Kidney capillary endothelial cell (primary cell): ENCODE measurements at places on chromosomes 6 and 20.

- no peak for DNase-seq
Measured at GRCh38 chr6:170533792-170534191, 19.3 kb downstream of the PSMB1 start.

- DNase-seq: no peak
Measured at GRCh38 chr6:139369068-139369467, 5.4 kb downstream of the CITED2 start.

- DNase-seq: no peak
Measured at GRCh38 chr6:1255636-1256365, 56.1 kb upstream of the FOXQ1 start.

GRCh38 chr6:23784301-23784919, 341.6 kb upstream of the NRSN1 start:
- DNase-seq: no peak

DNA sequence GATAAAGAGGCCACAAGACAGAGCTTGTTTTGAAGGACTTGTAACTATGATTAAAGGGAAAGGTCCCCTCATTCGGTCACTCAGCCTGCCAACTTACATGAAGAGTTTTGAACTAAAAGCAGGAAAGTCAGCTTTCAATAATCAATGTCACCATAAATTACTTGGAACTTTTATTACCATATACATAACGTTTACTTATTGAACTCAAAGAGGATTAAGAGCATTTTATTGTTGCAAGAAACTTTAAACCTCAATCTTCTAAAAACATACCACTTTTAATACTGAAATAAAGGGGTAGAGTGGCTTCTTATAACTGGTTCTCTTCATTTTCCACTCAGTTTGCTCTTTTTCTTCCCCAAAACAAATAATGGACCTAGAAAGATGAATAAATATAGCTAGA, 65.1 kb downstream of the CNKSR3 start:
- no peak for DNase-seq

- no peak for DNase-seq
Measured at GRCh38 chr20:16189371-16189770, 383.9 kb downstream of the KIF16B start.

DNA sequence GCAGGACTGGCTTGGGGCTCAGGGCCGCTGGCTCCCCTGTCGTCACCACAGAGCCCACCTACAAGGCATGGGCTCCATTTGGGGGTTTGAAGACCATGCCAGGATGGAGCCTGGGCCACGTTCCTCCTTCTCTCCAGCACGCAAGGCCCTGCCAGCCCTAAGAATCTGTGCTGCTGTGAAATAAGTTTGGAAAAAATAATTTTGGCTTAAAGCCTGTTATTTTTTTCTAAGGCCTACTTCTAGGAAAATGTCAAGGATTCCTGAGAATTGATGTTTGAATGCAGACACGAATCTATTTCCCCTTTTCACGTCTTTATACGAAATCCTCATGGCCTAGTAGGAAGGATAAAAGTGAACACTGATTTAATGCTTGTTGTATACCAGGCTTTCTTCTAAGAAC, 107.5 kb downstream of the LRFN2 start:
- no peak for DNase-seq

- DNase-seq: no peak
Measured at GRCh38 chr6:50305660-50306059, 255.9 kb upstream of the DEFB112 start.

GRCh38 chr6:56359201-56359899, 112.0 kb upstream of the COL21A1 start:
- peak; percentile 81 for DNase-seq

DNA sequence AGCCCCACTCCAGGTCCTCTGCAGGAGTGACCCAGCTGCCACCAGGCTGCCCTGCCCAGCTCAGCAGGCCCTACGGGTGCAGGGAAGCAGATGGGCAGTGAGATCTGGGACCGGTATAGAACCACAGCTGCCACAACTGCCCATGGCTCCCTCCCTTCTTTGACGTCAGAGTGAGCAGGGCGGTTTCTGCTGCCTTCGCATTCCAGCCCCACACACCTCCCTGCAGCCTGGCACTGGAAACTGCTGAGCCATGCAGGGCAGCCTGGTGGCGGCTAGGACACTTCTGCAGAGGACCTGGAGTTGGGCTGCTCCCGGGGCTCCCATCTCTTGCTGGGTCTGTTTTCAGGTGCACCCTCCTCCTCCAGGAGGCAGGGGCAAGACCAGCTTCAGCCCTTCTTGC, 101.6 kb upstream of the CD93 start:
- DNase-seq: no peak

- DNase-seq: no peak
Measured at GRCh38 chr6:14703586-14703985, 542.3 kb upstream of the JARID2 start.

DNA sequence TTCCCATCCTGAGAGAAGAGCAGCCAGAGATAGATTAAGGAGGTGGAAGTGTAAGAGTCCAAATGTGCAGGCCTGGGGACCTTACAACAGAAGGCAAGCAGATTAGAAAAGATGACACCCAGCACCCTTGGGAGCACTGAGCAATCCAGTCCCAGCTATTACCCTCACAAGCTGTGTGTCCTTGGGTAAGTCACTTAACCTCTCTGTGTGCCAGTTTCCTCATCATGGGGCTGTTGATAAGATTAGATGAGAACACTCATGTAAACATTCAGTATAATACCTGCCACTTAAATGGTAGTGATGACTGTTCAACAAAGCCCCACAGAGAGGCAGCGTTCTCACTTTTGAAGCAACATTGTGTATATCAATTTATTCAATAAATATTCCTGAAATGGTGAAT, 114.8 kb upstream of the CST7 start:
- DNase-seq: no peak

DNA sequence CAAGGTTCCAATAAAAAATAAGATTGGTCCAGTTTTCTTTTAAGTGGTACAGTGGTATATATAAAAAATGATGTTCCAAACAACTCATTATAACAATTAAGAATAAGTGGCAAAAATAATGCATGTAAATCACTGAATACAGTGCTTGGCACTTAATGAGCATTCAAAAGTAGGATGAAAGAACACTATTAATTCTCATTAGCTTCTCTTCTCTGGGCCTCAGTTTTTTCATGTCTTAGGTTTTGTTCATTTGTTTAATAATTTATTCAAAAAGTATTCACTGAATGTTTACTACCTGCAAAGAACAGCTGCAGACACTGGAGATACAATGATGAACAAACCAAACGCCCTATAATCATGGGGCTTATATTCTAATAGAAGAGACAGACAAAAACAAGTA, 21.1 kb downstream of the BCL2L1 start:
- no peak for DNase-seq

GRCh38 chr6:108968325-108969316, 120.4 kb downstream of the ARMC2 start:
- no peak for DNase-seq

DNA sequence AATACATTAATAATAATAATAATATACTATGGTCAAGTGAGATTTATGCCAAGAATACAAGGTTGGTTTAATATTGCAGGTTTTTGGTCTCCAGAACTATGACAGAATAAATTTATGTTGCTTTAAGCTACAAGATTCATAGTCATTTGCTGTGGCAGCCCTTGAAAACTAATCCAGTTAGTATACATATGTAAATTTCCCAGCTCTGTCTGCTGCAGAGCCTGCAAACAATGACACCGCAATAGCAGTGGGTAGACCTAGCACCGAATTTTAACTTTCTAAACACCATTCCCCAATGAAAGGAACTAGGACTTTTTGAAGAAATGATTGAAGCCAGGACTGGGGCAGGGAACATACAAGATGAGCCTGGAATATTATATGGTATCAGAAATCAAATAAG, 647.7 kb upstream of the NRSN1 start:
- DNase-seq: no peak
